IMR-90 (cell line): ENCODE measurements at places on chromosomes 2 and 18. TPM values are rescaled to one million over a fixed set of nuclear protein-coding genes. Genes with fewer than 3 reads are reported as not detected.

GRCh38 chr18:74331404-74331803, 15.8 kb downstream of the C18orf63 start:
- DNase-seq, result peak; percentile 51

DNA sequence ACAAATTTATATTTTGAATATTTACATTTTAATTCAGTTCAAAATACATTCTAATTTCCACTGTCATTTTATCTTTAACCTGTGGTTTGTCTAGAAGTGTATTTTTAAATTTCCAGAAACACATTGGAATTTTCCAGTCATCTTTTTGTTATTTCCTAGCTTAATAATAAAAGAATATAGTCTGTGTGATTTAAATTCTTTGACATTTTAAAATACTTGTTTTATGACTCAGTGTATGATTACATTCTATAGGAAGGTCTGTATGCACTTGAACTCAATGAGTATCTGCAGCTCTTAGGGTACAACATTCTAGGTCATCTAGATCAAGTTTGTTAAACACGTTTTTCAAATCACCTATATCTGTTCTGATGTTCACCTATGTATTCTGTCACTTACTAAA, 88.3 kb upstream of the MBOAT2 start:
- DNase-seq, result peak; percentile 51

DNA sequence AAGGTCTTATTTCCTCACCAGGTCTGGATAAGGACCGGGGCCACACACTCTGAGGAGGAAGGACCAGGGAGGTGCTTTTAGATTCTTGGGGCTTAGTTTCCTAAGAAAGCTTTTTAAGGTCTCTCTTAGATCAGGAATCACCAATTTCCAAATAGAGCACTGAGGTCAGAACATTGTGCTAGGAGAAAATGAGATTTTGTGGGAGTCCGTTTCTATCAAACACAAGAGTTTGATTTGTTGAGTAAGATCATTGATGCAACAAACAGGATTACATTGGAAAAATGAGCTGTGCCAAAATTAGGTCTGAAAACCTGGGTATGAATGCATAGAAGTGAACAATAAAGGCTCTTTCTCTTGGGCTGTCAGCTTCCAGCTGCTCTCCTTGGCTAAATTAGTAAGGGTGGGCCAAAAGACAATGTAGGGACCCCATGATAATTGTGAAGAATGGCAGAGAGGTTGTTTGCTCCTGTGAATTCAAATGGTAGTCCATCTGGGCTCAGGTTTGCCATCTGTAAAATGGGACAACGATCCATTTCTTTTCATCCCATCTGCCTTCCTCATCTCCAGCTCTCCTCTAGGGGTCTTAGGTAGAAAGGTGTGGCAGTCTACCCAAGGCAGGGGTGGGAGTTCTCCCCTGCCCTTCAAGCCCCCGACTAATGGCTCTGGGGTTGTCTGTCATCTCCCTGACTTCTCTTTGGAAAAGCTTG, 20.0 kb downstream of the IGFBP2 start:
- no peak for DNase-seq

GRCh38 chr2:27689424-27689823, 25.7 kb downstream of the SLC4A1AP start:
- DNase-seq, result no peak

DNA sequence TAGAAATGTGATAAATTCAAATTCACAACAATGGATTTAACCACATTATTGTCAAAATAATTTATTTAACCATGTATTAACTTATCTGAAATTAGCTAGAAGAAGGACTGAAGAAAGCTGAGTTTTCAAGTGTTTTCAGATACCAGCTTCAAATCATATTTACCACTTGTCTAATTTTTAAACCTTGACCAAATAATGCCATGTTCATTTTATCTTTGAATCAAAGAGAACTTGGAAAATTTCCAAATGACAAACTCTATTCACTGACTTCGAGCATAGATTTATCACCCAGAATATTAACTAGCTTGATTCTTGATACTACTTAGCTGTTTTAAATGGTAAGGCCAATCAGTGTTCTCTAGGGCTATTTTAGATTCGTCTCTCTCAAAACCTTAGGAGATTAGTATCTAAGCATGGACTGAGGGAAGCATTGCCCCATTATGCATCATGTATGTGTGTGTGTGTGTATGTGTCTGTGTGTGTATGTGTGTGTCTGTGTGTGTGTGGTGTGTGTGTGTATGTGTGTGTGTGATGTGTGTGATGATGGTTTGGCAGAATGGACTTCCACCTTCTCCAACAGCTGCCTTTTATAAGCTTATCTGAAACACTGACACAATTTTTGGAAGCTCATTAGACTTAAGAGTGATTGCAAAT, 667.5 kb upstream of the FANCL start:
- no peak for DNase-seq

DNA sequence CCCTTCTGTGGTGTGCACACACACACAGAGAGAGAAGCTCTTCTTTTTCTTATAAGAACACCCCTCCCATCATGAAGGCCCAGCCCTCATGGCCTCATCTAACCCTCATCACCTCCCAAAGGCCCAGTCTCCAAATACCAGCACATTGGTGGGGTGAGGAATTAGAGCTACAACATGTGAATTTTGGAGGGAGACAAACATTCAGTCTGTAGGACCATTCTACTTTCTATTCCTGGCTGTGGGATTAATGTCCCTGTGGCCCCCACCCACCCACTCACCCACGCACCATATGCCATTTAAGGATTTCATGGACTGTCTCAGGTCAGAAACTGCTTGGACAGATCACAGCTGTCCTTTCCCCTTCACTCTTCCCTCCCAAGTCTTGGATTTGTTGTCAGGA, 190.2 kb downstream of the GBX2 start:
- no peak for DNase-seq

DNA sequence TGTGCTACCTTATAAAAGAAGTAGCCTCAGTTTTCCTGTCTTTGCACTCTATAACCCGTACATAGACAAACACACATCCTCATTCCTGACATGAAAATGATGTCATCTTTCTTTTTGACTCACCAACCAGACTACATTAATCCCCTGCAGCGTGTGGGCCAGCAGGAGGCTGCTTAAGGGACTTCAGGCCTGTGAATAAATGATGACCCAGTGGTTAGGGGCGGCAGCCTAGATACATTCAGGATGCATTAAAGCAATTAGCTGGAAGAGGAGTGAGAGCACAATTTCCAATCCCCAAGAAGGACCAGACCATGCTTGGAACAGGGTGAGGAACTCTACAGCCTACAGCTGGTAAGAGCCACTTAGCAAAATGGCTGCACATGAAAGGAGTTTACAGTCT, 57.3 kb upstream of the KLF7 start:
- peak; percentile 87 for DNase-seq

GRCh38 chr2:195543063-195543462, 114.0 kb upstream of the SLC39A10 start:
- no peak for DNase-seq

- DNase-seq, result no peak
These were observed 838.3 kb downstream of the SLC4A3 start for GRCh38 chr2:220465700-220466099.

DNA sequence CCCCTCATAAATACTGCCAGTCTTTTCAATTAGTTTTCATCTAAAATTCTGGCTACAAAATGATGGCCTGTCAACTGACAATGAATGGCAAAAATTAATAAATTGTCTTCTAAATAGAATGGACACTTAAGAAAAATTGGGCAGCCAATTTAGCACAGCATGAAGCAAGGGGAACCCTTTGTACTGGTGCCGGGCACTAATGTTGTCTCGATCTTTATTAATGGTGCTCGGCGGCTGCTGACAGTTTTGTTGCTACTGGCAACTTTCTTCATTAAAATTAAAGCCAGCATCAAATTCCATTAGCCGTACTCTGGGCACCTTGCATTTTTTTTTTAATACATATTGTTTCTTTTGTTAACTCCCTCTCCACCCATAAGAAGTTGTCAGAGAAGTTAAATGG, 309.3 kb downstream of the GBX2 start:
- no peak for DNase-seq

GRCh38 chr2:32289165-32289999, 11.7 kb downstream of the YIPF4 start:
- peak; percentile 86 for DNase-seq

DNA sequence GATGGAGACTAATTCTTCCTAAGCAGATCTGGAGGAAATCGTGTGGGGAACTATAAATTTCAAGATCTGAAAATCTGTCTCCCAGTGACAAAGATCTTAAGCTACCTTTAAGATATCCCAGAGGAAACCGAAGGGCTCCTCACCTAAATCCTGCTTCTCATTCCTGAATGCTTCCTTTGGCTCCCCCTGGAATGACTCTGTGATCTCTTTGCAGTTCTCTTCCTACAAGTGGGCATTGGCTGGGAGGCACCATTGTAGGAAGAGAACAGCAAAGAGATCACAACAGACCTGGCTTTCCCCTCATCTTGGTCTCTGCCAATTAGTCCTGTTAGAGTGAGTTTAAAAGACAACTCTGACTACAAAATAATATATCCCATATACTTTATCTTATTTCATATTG, 70.0 kb upstream of the KCNH7 start:
- no peak for DNase-seq

DNA sequence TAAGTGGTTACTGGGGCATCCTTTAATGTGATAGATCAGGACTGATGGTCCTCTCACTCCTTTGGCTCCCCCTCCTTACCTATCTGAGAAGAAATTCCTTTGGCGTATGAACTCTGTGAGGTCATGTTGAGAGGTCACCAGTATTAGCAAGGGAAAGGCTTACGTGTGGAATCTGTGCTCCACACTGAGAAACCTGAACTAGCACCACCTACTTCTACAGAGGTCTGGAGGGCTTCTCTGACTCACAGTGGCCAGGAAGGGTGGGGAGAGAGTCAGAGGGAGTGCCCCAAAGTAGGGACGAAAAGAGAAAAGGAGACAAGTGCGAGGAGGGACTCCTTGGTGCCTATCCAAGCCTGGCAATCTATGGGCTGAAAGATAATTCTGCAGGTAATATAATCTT, 348.6 kb downstream of the TNS1 start:
- no peak for DNase-seq

DNA sequence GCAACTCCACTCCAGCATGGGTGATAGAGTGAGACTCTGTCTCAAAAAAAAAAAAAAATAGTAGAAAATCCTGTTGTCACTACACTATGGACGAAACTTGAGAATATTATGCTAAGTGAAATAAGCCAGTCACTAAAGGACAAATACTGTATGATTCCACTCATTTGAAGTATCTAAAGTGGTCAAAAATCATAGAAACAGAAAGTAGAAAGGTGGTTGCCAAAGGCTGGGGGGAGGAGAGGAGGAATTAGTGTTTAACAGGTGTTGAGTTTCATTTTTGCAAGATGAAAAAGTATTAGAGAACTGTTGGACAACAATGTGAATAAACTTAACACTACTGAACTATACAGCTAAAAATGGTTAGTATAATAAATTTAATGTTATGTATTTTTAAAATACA, 18.8 kb upstream of the RMP24 start:
- no peak for DNase-seq

- no peak for DNase-seq
These were observed 1.8 kb downstream of the BARD1 start for GRCh38 chr2:214807653-214808052.

GRCh38 chr2:129300456-129300855, 679.0 kb upstream of the RAB6C start:
- no peak for DNase-seq

GRCh38 chr2:186042207-186043028, 303.8 kb downstream of the FSIP2 start:
- no peak for DNase-seq

GRCh38 chr2:10514743-10515142, 66.6 kb upstream of the ODC1 start:
- DNase-seq, result peak; percentile 92

GRCh38 chr18:26342646-26343045, 116.4 kb downstream of the TAF4B start:
- DNase-seq, result no peak

DNA sequence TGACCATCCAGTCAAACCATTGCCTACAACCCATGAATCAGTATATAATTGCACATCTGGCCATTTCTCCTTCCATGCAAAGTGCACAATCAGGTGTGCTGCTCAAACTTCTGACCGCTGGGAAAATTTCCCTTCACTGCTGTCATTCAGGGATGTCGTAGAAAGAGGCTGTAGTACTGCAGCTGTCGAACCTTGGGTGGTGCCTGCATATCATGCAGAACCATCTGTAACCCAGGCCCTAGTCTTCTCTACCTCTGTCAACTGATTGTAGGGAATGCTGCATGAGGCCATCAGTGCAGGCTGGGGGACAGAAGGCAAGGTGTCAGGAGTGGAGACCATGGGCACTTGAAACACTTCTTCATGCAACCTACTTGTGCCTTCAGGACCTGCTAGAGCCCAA, 267.5 kb downstream of the CALCRL start:
- DNase-seq, result no peak

GRCh38 chr2:127049927-127050802, 56.8 kb downstream of the BIN1 start:
- DNase-seq, result peak; percentile 41

DNA sequence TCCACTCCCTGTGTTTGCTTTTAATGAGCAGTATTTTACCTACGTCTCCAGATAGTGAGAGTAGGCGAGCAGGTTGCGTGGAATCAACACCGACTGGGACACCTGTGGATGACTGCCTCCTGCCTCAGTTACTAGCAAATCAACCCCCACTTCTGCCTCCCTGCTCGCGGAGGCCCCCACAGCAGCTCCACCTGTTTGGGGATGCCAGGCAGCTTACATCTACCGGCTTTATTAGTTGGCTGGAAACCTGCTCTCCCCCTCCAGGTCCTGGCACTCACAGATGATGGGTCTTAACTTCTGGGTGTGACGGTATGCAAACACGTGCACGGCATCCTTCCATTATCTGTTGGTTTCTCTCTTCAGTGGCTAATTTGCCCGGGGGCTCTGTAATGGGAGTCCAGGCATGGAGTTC, 164.4 kb upstream of the SESTD1 start:
- DNase-seq, result no peak

DNA sequence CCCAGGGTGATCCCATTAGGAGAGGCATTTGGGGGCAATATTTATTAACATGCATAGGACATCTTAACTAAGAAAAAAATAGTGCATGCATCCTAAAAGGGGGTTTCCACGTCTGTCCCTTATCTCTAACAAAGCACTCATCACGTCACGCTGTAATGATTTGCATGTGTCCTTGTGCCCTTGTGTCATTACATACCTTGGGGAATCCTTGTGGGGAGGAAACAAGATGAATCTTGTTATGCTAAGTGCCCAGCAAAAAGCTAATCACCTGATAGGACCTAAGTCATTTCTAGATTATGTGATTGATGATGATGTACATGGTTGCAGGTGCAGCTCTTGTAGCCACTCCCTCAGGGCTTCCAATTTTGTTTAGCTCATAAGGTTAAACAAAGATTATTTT, 250.9 kb downstream of the FBXO15 start:
- no peak for DNase-seq

- DNase-seq, result no peak
These were observed 259.3 kb downstream of the TTC32 start for GRCh38 chr2:19642501-19642900.

Gene DSC3
- under 0.01 TPM in 2 replicates for total RNA-seq

Gene ELMOD3
- total RNA-seq, result 10.8 and 13.1 TPM in 2 replicates

Gene GPAT2
- 0.28 and 0.36 TPM in 2 replicates for total RNA-seq

Gene SIX3
- total RNA-seq, result not detected in 2 replicates

Gene FBXO48
- 0.18 and 0.28 TPM in 2 replicates for total RNA-seq

Gene GPR35
- 0.28 TPM in 1 of 2 replicates, not detected in the other for total RNA-seq

Gene STEAP3
- 18.9 and 19.4 TPM in 2 replicates for total RNA-seq

Gene RNPEPL1
- 3.8 and 3.9 TPM in 2 replicates for total RNA-seq

Gene NAT8
- total RNA-seq, result not detected in 2 replicates

Gene NIF3L1
- 31.1 and 43.0 TPM in 2 replicates for total RNA-seq

Gene CGREF1
- 0.28 and 0.54 TPM in 2 replicates for total RNA-seq

Gene LHCGR
- under 0.01 and 0.18 TPM in 2 replicates for total RNA-seq

Gene FNDC4
- total RNA-seq, result 7.3 and 7.5 TPM in 2 replicates

Gene DPYSL5
- not detected in 2 replicates for total RNA-seq

Gene UGT1A3
- not detected in 2 replicates for total RNA-seq
